ENCODE measurements at places on chromosomes 1 and 21.

DNA sequence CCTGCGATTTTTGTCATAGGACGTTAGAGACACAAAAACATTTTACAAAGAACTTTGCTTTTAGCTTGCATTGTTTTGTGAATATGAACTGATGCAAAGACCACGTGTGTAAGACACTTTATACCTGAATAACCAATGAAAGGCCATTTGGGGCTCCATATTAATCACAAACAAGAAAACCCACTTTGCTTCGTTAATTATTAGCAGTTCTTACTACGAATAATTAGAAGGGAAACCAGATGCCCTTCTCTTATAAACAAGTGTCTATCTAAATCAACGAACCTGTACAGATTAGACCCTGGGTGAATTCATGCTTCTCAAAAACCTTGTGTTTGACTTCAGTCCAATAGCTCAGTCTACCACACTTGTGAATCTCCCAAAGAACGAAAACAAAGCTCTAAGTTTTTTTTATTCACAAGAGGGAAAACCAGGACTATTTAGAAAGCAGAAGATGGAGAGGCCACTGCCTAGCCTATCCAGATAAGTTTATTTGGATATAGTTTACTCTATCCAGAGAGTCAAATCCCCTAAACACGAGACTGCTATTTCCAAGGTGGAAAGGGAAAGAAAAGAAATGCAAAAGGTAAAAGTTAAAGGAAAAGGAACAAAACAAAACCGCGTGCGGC lies 897 bp downstream of the CYYR1 start:
- DNase-seq = no peak

GRCh38 chr1:207362962-207363860 lies 41.7 kb downstream of the CD55 start:
- DNase-seq = no peak

DNA sequence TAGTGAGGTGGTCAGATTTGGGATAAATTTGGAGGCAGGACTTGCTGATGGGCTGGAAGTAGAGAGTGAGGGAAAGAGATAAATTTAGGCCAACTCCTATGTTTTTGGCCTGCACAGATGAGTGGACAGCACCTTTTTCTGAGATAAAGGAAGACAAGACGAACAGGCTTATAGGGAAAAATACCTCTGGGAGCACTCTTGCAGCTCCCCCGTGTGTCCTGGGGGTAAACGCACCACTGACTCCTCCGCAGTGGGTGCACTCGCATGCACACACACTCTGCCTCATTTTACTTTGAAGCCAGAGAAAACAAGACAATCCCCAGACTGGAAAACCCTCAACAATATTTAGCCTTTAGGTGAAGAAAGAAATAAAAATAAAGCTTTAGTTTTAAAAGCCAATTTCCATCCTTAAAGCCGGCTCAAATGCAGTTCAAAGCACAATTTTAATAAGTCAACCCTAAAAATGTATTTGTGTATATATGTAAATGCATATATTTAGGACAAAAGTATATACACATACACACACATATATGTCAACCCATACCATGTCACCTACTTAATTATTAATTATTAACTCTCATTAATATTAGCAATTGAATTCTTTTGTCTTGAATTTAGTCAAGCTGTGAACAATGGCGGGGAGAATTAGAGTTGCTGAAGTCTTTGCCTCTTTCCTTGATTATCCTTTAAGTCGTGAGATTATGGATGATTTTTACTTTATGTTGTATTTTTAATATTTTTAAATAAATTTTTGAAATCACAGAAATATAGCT lies 341.8 kb downstream of the ZNF326 start:
- no peak for DNase-seq

- peak; percentile 49 for DNase-seq
These were observed 123.9 kb upstream of the VAMP3 start for GRCh38 chr1:7646981-7647901.

- DNase-seq = no peak
These were observed 3.0 kb upstream of the OR2C3 start for GRCh38 chr1:247539215-247539614.

GRCh38 chr1:18505666-18506065 lies 24.9 kb downstream of the KLHDC7A start:
- no peak for DNase-seq

GRCh38 chr1:182998482-182998881 lies 24.7 kb upstream of the LAMC1 start:
- DNase-seq = no peak

DNA sequence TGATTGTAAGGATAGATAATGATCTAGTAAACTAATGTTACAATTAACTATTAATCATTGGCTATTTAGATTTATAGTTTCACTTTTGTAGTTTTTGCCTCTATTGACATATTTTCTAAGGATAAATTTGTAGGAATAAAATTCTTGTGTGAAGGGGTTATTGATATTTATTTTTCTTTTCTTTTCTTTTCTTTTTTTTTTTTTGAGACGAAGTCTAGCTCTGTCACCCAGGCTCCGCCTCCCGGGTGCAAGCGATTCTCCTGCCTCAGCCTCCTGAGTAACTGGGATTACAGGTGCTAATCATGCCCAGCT lies 24.0 kb upstream of the DISC1 start:
- DNase-seq = no peak

- no peak for DNase-seq
These were observed 18.2 kb downstream of the ZNF362 start for GRCh38 chr1:33274446-33274845.

GRCh38 chr1:234545517-234546386 lies 64.2 kb downstream of the IRF2BP2 start:
- DNase-seq = no peak

DNA sequence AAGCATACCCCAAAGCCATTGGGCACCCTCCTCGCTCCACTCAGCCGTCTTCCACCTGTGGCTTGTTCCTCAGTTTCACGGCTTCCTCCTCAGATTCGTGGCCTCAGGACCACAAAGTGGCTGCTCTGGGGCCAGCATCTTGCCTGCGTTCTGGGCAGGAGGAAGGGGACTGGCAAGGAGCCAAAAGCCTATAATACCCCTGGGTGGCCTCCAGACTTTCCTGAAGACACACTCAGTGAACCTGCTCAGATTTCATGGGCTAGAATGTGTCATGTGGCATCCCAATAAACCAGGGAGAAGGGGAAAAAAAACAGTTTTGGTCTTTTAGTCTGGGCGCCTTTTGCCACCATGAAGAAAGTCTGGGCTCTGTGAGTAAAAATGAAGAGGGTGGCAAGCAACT lies 62.0 kb downstream of the SDC3 start:
- no peak for DNase-seq

DNA sequence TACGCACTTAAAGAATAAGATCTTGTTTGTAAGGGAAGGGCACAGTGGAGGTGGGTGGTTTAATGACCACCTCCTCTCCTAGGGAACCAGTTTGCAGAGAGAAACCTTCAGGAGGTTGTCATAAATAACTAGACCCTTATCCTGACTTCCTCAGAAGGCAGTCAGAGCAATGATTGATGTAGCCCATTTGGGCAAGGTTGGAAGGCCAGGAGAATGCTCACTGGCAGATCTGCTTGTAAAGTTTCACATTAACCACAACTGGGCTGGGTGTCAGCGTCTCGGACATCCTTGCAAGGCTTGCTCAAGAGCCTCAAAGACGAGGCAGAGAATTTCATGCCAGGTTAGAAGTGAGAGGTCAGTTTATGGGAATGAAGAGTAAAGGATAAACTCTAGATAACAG lies 87.6 kb upstream of the TRABD2B start:
- DNase-seq = no peak

DNA sequence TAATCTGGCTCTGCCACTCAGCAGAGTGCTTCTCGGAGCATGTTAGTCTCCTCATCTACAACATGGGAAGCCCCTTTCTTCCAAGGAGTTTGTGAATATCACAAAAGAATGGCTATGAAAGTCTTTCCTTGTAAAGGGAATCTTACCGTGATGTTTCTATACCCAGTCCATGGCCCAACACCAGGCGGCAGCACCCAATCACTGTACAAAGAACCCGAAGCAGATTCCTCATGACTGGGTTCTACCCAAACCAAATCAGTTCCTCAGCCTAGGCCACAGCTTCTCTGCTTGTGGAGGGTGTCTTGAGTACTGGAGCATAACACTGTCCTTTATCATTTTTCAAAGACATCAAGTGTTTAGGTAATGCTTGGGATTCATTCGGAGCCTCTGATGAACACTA lies 16.6 kb upstream of the SLFNL1 start:
- no peak for DNase-seq

GRCh38 chr1:93814059-93814794 lies 64.8 kb downstream of the DNTTIP2 start:
- peak; percentile 8 for DNase-seq

- DNase-seq = no peak
These were observed 75.4 kb upstream of the TMPRSS2 start for GRCh38 chr21:41583274-41583790.

- no peak for DNase-seq
These were observed 577.7 kb downstream of the MRPL39 start for GRCh38 chr21:25029580-25029979.

GRCh38 chr1:55378582-55378981 lies 163.4 kb upstream of the USP24 start:
- no peak for DNase-seq

- no peak for DNase-seq
These were observed 1178.6 kb downstream of the MRPL39 start for GRCh38 chr21:24428591-24429199.

- no peak for DNase-seq
These were observed 18.9 kb downstream of the HTR1D start for GRCh38 chr1:23198373-23198772.

- DNase-seq = no peak
These were observed 11.5 kb downstream of the MOV10 start for GRCh38 chr1:112685913-112686312.

GRCh38 chr1:156654700-156655099 lies 12.8 kb downstream of the BCAN start:
- DNase-seq = no peak

DNA sequence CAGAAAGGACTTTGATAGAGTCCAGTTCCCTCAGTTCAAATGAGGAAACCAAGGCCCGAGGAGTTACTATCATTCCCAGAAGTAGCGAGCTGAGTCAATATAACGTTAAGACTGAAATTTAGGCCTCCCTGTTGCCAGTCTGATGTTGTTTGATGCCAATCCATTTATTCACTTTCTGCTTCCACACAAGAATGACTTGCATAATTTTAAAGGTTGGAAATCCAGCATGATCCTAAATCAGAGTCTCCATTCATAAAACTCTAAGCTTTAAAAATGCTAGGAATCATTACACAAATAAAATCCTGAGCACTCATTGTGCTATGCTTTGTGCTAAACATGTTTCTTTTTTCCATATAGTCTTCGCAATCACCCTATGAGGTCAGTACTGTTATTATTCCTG lies 414.4 kb downstream of the PTBP2 start:
- DNase-seq = no peak

- DNase-seq = no peak
These were observed 18.5 kb downstream of the RIIAD1 start for GRCh38 chr1:151739590-151740355.
